ENCODE measurements at places on chromosomes 11 and 22.

- no peak for DNase-seq
Measured at GRCh38 chr22:44951510-44951816, 58.3 kb downstream of the PHF21B start.

DNA sequence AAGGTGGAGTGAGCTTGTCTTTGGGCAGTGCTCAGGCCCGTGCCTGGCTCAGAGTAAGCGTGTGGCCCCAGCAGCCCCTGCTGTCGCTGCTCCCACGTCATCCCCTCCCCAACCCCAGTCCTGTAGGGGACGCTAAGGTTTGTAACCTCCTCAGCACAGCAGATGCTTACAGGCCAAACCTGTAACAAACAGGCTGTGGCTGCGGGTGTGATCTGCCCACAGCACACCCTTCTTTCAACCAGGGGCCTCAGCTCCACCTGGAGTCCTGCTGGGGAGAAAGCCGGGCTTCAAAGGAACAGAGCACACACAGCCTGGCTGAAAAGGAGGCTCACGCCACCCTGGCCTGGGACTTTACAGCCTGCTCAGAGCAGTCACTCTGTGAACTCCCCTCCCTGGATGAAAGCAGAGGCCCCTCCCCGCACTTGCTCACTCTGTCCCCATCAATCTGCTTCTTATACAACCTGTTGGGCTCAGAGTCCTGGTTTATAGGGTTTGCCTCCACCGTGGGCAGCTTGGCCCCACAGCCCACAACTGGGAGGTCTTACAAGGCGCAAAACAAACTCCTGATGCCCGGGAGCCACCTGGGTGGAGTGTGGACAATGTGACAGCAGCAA, 54.3 kb downstream of the SCUBE1 start:
- no peak for DNase-seq

- DNase-seq: no peak
Measured at GRCh38 chr11:86632499-86633269, 39.7 kb downstream of the ME3 start.

DNA sequence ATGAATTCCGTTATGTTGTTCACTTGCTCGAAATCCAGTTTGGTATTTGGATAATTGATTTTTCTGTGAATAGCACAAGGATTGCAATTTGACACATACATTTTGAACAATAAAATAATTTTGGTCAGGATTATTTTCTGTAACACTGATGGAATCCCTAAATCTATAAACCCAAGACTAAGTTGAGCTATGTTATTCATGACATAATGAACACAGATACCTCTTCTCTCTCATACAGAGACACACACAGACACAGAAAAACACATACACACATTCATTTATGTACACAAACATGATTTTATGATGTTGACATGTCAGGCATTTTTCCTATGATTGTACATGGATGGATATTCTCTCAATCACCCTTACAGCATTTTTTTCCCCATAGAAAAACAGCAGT, at the start of gene OR4C5:
OR4C5 (minus strand) TSS at position 101 of the 400 bp plus-strand sequence; CDS start at position 101, 0 bp downstream.
- DNase-seq: no peak

GRCh38 chr11:13258855-13259254, 18.7 kb upstream of the BMAL1 start:
- DNase-seq: no peak

DNA sequence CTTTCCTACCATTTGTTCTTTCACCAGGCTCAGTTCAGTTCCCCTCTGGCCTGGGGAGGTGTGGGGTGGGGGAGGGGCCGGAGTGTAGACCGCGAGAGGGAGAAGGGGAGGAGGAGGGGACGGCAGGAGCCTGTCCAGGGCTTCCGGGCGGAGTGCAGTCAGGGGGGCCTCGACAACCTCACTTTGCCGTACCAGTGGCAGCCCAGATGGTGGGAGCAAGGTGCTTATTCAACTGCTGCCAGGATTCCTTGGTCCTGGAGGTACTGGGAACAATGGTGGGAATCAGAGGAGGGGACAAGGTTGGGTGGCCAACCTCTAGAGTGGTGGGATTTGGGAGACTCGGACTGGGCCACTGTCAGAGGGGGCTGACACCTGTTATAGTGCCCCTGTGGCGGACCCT, 1.2 kb downstream of the BACE1 start:
- no peak for DNase-seq

DNA sequence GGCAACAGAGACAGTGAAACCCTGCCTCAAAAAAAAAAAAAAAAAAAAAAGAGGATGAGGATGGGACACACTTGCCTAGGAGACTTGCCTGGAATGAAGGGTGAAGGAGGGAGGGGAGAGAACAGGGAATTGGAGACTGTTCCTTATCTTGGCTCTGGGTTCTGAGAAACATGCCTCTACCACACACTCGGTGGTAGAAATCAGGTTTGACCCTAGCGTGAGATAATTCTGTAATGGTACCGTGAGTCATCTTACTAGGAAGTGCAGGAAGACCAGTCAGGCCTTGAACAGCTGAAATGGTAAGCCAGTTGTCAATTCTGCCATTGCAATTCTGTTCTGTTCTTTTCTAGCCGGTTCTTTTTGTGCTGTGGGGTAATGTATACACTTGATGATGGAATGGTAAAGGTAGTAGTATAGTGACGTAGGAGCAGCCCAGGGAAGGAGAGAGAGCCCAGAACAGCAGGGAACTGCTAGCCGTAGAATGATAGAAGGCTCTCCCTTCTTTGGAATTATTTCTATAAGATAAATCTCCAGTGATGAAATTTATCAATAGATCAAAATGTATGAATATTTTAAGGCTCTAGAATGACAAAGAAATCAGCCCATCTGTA, 3.9 kb upstream of the AMBRA1 start:
- no peak for DNase-seq

- no peak for DNase-seq
Measured at GRCh38 chr11:128713595-128713994, 19.7 kb downstream of the FLI1 start.

GRCh38 chr11:44687388-44687787, 39.4 kb upstream of the TSPAN18 start:
- no peak for DNase-seq

GRCh38 chr11:6401464-6401863, 11.2 kb downstream of the SMPD1 start:
- DNase-seq: no peak

DNA sequence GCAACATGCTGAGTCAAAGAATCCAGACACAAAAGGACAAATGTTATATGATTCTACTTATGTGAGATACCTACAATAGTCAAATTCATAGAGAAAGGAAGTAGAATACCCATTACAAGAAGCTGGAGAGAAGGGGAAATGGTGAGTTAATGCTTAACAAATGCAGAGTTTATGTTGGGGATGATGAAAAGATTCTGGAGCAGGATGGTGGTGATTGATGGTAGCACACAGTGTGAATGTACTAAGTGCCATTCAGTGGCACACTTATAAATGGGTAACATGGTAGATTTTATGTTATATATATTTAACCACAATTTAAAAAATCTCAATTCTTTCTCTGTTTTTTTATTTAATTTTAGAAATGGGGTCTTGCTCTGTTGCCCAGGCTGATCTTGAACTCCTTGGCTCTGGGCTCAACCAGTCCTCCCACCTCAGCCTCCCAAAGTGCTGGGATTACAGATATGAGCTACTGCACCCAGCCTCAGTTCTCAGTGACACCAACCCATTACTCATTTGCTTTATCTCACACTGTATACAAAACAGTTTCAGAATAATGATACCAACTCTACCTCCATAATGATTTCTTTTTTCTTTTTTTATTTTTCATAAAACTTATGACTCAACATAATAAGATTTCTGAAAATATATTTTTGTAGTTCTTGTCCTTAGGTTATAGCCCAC, 9.6 kb upstream of the RELA start:
- DNase-seq: no peak

DNA sequence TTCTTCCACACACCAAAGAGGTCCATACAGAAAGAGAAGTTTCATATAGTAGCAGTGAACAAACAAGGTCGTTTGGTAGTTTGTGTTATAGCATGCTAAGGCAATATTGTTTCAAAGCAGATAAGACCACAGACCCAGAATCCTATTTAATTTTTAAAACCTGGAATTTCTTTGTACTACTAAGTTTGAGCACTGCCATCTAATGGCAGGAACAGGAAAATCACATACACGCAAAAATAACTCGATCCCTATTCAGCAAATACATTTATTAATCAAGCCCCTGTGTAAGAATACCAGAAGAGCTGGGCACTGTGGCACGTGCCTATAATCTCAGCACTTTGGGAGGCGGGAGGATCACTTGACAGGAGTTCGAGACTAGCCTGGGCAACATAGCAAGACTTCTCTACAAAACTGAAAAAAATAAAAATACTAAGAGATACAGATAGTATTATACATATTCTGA, 2.9 kb upstream of the BTBD10 start:
- no peak for DNase-seq

DNA sequence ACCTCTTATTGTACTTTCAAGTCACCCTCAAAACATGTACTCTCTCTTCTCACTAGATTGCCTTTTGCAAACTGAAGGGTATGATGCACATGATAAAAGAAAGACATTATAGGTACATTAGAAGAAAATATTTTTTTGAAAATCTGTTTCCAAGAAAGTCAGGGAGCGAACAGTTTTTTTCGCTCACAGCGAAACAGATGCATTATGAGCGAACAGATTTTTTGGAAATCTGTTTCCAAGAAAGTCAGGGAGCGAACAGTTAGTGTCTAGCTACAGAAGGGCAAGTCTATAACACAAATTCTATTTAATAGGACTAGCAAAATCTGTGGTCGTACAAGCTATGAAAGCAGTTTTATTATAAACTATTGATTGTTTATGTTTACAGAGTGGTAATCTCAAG, 296.2 kb upstream of the ANO3 start:
- no peak for DNase-seq

GRCh38 chr11:44104481-44105294, 9.2 kb downstream of the EXT2 start:
- no peak for DNase-seq

DNA sequence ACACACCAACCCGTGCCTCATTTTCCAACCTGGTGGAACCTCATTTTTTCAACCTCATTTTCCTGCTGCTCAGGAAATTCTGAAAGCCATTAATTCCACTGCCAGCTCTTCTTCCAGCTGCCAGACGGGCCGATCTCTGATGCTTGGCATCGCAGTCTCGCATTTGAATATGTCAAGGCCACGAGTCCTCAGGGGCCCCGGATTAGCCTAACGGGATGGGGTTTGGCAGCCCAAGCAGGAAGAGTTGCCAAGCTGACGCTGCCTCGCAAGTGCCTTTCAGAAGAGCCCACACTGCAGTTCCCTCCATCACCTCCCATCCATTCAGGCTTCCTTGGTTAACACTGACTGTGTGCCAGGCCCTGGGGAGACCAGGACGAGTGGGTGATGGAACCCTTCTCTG, 8.7 kb downstream of the RASD2 start:
- DNase-seq: no peak

DNA sequence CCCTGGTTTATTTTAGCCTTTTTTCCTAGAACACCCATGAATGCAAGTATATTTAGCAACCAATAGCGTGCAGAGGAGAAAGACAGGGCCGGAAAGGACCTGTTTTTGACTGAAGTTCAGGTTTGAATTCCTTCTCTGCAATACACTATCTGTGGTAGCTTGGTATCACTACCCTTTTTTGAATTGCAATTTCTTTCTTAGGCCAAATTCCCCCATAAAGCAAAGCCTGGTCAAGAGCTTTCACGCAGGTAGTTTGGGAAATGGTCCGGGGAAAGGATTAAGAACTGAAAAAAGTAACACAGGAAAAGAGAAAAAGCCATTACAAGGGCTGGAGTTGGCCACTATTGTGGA, 38.8 kb upstream of the PAMR1 start:
- DNase-seq: no peak

DNA sequence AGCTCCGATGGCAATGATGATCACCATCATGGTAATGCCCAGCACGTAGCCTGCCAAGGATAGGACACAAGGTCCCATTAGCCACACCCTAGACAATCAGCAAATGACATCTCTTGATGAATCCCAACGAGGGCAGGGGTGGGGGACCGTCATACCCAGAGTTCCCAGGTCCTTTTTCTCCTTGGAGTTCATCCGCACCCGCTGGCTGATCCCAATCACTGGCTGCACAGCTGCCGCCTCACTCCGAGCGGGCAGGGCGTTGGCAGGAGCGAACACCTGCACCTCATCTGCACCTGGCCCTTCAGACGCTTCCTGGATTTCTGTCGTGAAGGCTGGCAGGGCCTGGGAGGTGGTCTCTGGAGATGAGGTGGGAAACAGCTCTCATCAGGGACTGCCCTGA, 2.9 kb downstream of the PIK3IP1 start:
- DNase-seq: no peak

DNA sequence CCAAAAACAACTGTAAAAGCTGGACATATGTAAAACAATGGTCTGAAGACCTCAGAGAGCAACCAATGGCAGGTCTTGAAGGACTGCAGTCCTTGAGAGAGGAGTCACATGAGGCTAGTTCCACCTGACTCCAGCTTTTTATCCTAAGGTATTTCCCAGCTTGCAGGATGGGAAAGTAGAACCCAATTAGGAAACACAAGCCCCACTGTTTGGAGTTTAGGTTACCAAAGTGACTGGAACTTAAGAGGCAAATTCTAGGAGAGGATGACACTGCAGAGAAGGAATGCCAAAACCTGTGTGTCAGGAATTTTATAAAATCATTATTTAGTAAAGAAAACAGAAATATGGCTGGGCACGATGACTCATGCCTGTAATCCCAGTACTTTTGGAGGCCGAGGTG, 18.4 kb downstream of the OR2AT4 start:
- no peak for DNase-seq

DNA sequence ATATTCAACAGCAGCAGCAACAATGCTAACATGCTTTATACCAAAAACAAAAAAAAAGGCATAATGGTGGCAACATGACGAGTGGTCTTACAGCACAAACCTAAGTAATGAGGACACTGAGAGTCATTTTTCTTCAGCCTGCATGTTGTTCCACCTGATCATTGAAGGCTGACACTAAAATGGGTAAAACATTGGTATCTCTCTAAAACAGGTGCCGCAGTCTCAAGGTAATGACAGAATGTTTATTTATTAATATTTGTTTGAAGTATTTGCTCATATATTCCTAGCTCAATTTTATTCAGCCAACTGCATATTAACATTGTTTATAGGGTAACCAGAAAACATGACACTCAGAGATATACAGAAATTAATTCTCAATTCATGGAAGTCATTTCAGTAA, 8.3 kb upstream of the DEUP1 start:
- DNase-seq: no peak

- DNase-seq: no peak
Measured at GRCh38 chr11:34634694-34635062, 13.8 kb downstream of the EHF start.

GRCh38 chr11:95647871-95648270, 141.7 kb downstream of the FAM76B start:
- DNase-seq: no peak

GRCh38 chr11:57356268-57356667, 18.1 kb downstream of the P2RX3 start:
- DNase-seq: no peak

GRCh38 chr11:70314730-70315129, 44.2 kb downstream of the PPFIA1 start:
- no peak for DNase-seq

GRCh38 chr11:78424334-78425270, 7.0 kb upstream of the GAB2 start:
- DNase-seq: no peak

GRCh38 chr22:29701155-29701999, 18.4 kb upstream of the CABP7 start:
- no peak for DNase-seq
